ENCODE measurements at places on chromosomes 3 and 15.
A peak's percentile ranks its signal among the peaks of the same experiment; 100 is the strongest.

GRCh38 chr3:180252683-180253082, 215.9 kb upstream of the PEX5L start:
- no peak for DNase-seq

DNA sequence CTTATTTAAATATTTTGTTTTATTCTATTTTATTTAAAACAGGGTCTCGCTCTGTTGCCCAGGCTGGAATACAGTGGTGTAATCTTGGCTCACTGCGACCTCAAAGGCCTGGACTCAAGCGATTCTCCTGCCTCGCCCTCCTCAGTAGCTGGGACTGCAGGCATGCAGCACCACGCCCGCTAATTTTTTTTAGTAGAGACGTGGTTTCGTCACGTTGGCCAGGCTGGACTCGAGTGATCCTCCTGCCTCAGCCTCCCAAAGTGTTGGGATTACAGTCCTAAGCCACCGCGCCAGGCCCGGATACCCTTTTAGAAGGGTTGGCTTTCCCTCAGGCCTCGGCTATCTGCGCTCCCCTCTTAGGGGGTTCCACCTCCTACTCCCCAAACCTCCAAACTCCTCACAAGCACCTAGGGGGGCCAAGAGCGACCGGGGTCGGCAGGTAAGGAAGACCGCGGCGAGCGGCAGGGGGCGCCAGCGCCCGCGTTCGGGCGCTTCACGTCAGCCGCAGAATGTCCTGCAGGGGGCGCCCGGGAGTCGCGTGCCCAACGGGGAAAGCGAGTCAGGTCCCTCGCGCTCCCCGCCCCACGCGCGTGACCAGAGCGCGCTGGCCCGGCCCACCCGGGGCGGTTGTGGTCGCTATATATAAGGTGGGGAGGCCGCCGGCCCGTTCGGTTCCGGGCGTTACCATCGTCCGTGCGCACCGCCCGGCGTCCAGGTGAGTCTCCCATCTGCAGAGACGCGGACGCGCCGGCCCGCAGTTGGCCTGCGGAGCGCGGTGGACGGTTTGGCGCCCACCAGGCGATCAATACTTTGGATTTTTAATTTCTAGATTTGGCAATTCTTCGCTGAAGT, 51.8 kb upstream of the GATM start:
- peak; percentile 93 for DNase-seq

DNA sequence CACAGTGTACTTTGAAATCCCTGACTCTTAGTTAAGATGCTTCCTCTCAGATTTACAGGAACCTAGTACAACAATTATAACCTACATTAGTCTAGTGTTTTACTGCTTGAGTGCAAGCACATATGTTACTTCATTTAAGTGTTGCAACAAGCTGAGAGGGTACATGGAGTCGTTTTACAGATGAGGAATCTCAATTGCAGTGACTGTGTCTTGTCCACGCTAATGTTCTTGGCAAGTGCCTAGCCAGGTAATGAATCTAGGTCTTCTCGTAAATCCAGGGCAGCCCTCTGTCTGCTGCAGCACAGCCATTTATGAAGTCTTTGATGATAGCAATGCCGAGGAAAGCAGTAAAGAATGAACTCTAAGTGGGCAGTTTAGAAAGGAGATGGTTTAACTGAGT, 384.4 kb upstream of the ARPP21 start:
- DNase-seq, result no peak

DNA sequence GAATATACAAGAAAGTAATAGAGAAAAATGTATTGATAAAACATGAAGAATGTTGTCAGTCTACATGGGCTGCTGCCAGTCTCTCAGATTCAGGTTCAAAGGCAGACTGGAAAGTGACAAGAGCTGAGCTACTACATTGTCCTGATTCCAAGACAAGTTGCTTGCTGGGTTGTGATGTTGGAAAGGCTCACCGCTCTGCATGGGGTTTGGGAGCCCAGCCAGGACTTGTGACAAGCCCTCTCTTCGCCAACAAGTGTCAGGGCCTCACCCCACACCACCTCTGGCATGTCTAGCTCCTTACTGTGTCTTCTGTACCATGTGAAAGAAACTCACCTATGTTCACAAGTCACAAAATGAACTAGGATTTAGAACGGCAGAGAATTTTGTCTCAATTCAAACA, 43.0 kb upstream of the SH3GL3 start:
- no peak for DNase-seq

DNA sequence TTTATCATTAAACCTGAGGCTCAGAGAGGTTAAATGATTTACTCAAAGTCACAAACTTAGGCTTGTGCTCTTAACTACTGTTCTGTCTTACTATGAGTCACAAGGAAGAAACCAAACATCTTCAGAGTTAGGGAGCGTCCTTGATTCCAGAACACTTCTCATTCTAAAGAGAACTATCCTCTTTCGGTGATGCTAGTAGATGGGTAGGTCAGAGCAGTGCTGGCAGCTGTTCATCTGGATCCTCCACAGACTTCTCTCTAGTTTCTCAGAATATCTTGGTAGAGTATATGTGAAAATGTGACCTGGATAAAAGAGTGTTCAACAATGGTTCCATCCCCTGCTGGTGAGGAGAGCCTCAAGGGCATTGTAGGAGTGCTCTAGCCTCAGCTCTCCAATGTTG, 3.3 kb downstream of the ARL6IP5 start:
- no peak for DNase-seq

GRCh38 chr3:13191016-13191415, 117.8 kb upstream of the IQSEC1 start:
- no peak for DNase-seq

DNA sequence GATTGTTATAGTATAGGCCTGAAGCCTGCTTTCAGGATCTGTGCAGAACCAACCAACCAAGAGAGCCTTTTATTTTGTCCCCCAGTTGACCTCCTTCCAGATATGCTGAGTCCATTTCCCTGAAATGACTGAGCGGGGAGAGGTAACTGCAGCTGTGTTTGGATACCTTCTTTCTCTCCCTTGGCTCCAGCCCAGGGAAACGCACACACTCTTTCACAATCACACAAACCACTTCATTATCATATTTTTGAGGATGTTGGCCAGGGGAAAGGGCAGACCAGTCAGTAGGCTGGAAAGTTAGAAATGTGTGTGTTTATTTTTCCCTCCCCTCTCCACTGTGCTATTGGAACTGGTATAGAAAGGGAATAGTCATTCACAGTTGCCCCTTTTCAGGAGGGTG, 417.7 kb upstream of the TBL1XR1 start:
- no peak for DNase-seq

- no peak for DNase-seq
Observed at GRCh38 chr3:9168241-9168741, 81.2 kb downstream of the SRGAP3 start.
